ENCODE measurements at places on chromosomes 2 and 18. TPM values are rescaled to one million over a fixed set of nuclear protein-coding genes. Genes with fewer than 3 reads are reported as not detected.
A peak's percentile ranks its signal among the peaks of the same experiment; 100 is the strongest.

- no peaks in the 10 kb centered on the region for H3K36me3 ChIP-seq
- H3K4me3 ChIP-seq = no peak overlapping the region
- no peaks in the 10 kb centered on the region for H3K27me3 ChIP-seq
- H3K4me1 ChIP-seq = peaks cover 3% of the 10 kb centered on the region
- no peak for DNase-seq
These were observed 31.9 kb upstream of the TFPI start for GRCh38 chr2:187586011-187586641.

- H3K36me3 ChIP-seq = no peaks in the 10 kb centered on the region
- H3K27ac ChIP-seq = peak within 1 kb of the TSS; percentile 65
- H3K4me3 ChIP-seq = peak within 1 kb of the TSS; percentile 57
- no peaks in the 10 kb centered on the region for H3K4me1 ChIP-seq
These were observed at the start of gene SCN9A for GRCh38 chr2:166375736-166376487. SCN9A (minus strand) TSS chr2:166375944; CDS start chr2:166311756, 64,188 bp downstream.

- H3K27me3 ChIP-seq = no peaks in the 10 kb centered on the region
- H3K4me1 ChIP-seq = no peaks in the 10 kb centered on the region
- no peak overlapping the region for H3K27ac ChIP-seq
- no peaks in the 10 kb centered on the region for H3K36me3 ChIP-seq
These were observed 187.2 kb downstream of the LRRTM1 start for GRCh38 chr2:80117401-80117800.

GRCh38 chr2:119671752-119672151, 7.2 kb upstream of the TMEM177 start:
- no peak overlapping the region for H3K27ac ChIP-seq
- no peaks in the 10 kb centered on the region for H3K4me1 ChIP-seq
- no peak for DNase-seq
- no peak overlapping the region for H3K4me3 ChIP-seq
- H3K36me3 ChIP-seq = no peaks in the 10 kb centered on the region
- no peaks in the 10 kb centered on the region for H3K27me3 ChIP-seq

DNA sequence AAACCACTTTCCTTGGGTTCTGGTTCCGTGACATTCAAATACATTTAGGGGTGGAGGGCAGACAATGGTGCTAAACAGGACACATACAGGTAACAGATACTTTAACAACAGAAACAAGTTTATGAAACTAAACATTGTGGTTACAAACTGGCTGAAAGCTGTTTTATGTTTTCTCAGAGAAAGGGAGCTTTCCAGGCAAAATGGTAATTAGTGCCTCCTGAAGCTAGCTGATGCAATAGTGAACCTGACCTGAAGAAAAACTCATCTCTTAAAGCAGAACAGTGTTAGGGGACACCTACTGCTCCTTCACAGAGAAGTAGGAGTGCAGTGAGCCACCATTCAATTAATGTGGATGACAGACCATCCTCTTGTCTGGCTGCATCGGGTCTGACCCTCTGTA, 138.9 kb downstream of the CCDC148 start:
- no peaks in the 10 kb centered on the region for H3K4me1 ChIP-seq
- H3K36me3 ChIP-seq = no peaks in the 10 kb centered on the region
- H3K27ac ChIP-seq = no peak overlapping the region
- no peak overlapping the region for H3K4me3 ChIP-seq
- no peaks in the 10 kb centered on the region for H3K27me3 ChIP-seq

- DNase-seq = no peak
- H3K27ac ChIP-seq = no peak overlapping the region
- no peaks in the 10 kb centered on the region for H3K27me3 ChIP-seq
- peaks cover 9% of the 10 kb centered on the region for H3K4me1 ChIP-seq
- H3K36me3 ChIP-seq = no peaks in the 10 kb centered on the region
These were observed 95.6 kb downstream of the SP3 start for GRCh38 chr2:173869244-173870229.

GRCh38 chr2:162524849-162525248, 180.9 kb downstream of the GCA start:
- no peak overlapping the region for H3K4me3 ChIP-seq
- H3K27me3 ChIP-seq = no peaks in the 10 kb centered on the region
- no peak for DNase-seq
- H3K27ac ChIP-seq = no peak overlapping the region

DNA sequence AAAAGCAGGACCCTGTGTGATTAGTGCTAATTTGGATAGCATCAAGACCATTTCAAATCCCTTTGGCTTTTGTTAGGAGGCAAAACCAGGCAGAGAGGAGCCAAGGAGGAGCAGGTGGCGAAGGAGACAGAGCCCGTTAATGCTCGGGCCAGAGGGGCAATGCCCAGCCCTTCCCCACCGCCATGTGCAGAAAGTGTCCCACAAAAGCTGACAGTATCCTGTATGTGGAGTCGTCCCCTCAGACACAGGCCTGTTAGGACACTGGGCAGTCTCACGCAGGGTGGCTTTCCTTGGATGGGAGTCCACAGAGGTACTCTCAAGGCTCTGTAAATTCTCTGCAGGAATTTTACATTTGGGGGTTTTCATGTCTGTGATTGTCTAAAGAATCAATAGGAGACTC, 44.8 kb upstream of the TFCP2L1 start:
- no peak overlapping the region for H3K27ac ChIP-seq
- H3K4me3 ChIP-seq = no peak overlapping the region

GRCh38 chr2:72108121-72108520, 39.5 kb downstream of the CYP26B1 start:
- no peak overlapping the region for H3K27ac ChIP-seq
- H3K27me3 ChIP-seq = no peaks in the 10 kb centered on the region
- DNase-seq = no peak
- H3K4me1 ChIP-seq = no peaks in the 10 kb centered on the region
- no peak overlapping the region for H3K4me3 ChIP-seq
- H3K36me3 ChIP-seq = no peaks in the 10 kb centered on the region

DNA sequence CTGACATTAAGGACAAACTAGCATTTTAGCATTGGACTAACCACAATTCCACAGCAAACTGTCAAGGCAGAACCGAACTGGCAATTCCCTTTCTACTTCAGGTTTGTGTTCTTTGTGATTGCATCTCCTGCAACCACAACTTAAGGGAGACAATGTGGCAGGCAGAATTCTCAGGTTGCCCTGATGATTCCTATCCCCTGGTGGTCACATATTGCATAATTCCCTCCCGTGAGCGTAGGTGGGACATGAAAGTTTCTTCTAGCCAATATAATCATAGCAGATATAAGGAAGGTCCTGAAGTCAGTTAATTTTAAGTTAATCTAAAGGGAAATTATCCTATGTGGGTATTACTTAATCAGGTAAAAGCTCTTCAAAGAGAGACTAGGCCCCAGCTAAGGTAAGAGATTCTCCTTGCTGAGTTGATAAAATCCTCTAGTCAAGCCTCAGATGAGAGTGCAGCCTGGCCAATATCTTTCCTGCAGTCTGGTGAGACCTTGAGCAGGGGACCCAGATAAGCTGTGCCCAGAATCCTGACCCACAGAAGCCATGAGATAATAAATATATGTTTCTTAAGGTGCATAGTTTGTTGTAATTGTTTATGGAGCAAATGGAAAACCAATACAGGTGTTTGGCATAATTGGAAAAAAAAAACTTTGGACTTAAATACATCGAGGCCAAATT, 45.9 kb upstream of the TNP1 start:
- H3K4me3 ChIP-seq = no peak overlapping the region
- H3K4me1 ChIP-seq = no peaks in the 10 kb centered on the region
- DNase-seq = no peak
- no peak overlapping the region for H3K27ac ChIP-seq
- no peaks in the 10 kb centered on the region for H3K27me3 ChIP-seq
- no peaks in the 10 kb centered on the region for H3K36me3 ChIP-seq

- H3K27me3 ChIP-seq = no peaks in the 10 kb centered on the region
- H3K4me3 ChIP-seq = no peak overlapping the region
- no peak for DNase-seq
- H3K4me1 ChIP-seq = no peaks in the 10 kb centered on the region
- no peak overlapping the region for H3K27ac ChIP-seq
These were observed 420.9 kb upstream of the PKDCC start for GRCh38 chr2:41626936-41627335.

- no peak overlapping the region for H3K27ac ChIP-seq
- H3K27me3 ChIP-seq = no peaks in the 10 kb centered on the region
- DNase-seq = peak; percentile 16
- no peaks in the 10 kb centered on the region for H3K36me3 ChIP-seq
These were observed 5.3 kb downstream of the ADCY3 start for GRCh38 chr2:24914713-24915112.

DNA sequence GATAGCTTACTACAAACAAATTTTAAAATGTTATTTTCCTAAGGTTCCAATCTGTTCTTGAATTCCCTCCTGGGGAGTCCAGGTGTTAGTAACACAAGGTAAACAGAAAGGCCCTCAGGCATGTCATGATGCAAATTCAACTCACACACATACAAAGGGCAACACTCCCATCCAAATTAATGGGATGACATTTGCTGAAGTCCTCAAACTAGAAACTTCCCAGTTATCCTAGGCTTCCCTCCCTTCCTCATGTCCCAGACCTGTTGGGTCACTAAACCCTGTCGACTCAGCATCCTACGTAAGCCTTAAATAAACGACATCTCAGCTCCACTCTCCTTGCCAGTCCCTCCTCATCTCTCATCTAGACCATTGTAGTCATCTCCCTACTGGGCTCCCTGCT, 85.1 kb downstream of the GREB1L start:
- no peak for DNase-seq
- H3K4me1 ChIP-seq = no peaks in the 10 kb centered on the region
- no peak overlapping the region for H3K4me3 ChIP-seq

GRCh38 chr18:63315131-63315662, 4.4 kb downstream of the BCL2 start:
- H3K36me3 ChIP-seq = no peaks in the 10 kb centered on the region
- DNase-seq = no peak
- peaks cover 32% of the 10 kb centered on the region for H3K4me1 ChIP-seq
- H3K27me3 ChIP-seq = peaks cover 16% of the 10 kb centered on the region

DNA sequence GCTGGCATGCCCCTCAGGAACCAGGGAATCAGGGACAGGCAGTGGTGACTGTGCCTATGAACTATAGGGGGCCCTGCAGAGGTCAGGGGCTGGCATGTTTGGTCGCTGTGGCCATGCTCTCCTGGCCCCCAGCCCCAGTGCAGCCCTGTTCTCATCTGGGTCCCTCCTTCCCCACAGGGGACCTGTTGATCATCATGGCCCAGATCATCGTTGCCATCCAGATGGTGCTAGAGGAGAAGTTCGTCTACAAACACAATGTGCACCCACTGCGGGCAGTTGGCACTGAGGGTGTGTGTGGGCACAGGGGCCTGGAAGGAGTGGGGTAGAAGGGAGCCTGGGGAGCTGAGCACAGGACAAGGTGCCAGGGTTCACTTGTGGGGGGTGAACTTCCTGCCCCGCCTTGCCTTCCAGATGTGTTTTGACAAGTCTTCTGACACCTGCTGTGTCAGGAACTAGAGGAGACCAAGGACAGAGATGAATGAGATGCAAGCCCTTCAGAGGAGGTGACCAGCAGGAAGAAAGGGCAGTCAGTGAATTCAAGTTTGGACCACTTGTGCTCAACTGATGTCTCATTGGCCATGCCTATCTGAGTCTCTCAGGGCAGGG, 9.6 kb upstream of the CENPA start:
- H3K4me3 ChIP-seq = no peak overlapping the region
- H3K4me1 ChIP-seq = peaks cover 25% of the 10 kb centered on the region
- no peaks in the 10 kb centered on the region for H3K27me3 ChIP-seq
- DNase-seq = no peak
- H3K36me3 ChIP-seq = no peaks in the 10 kb centered on the region
- no peak overlapping the region for H3K27ac ChIP-seq

- H3K27ac ChIP-seq = no peak overlapping the region
- no peaks in the 10 kb centered on the region for H3K27me3 ChIP-seq
- H3K4me1 ChIP-seq = no peaks in the 10 kb centered on the region
- H3K4me3 ChIP-seq = no peak overlapping the region
- H3K36me3 ChIP-seq = no peaks in the 10 kb centered on the region
- DNase-seq = peak; percentile 73
These were observed 300.1 kb downstream of the TSN start for GRCh38 chr2:122055521-122055931.

- H3K27me3 ChIP-seq = no peaks in the 10 kb centered on the region
- H3K4me1 ChIP-seq = peaks cover 26% of the 10 kb centered on the region
- no peak overlapping the region for H3K4me3 ChIP-seq
- H3K36me3 ChIP-seq = no peaks in the 10 kb centered on the region
These were observed 16.5 kb downstream of the HS6ST1 start for GRCh38 chr2:128302011-128302743.

GRCh38 chr2:96753661-96754282, 6.9 kb upstream of the CNNM4 start:
- no peaks in the 10 kb centered on the region for H3K27me3 ChIP-seq
- no peaks in the 10 kb centered on the region for H3K36me3 ChIP-seq
- DNase-seq = no peak
- no peak overlapping the region for H3K4me3 ChIP-seq
- no peak overlapping the region for H3K27ac ChIP-seq

The NOSTRIN gene
- 25.7 TPM for total RNA-seq

The PIKFYVE gene
- total RNA-seq = 31.6 TPM

The OBSL1 gene
- 65.0 TPM for total RNA-seq

The ANTXR1 gene
- 70.2 TPM for total RNA-seq

The TMEM163 gene
- 23.2 TPM for total RNA-seq

The MAL gene
- total RNA-seq = 1.8 TPM

The LRRC30 gene
- not detected for total RNA-seq

The HRH4 gene
- 7.5 TPM for total RNA-seq

The SLC19A3 gene
- total RNA-seq = 6.2 TPM

The ECEL1 gene
- 0.10 TPM for total RNA-seq

The SEMA4F gene
- total RNA-seq = 9.3 TPM

The IL36G gene
- total RNA-seq = not detected

The RGPD6 gene
- 29.7 TPM for total RNA-seq

The ACADL gene
- total RNA-seq = 32.9 TPM

The DSC2 gene
- 18.5 TPM for total RNA-seq

The UGT1A5 gene
- total RNA-seq = not detected

The OSBPL1A gene
- total RNA-seq = 33.6 TPM

The RAX gene
- not detected for total RNA-seq

The GAREM2 gene
- total RNA-seq = 2.4 TPM

The TNS1 gene
- total RNA-seq = 303 TPM

The SLC40A1 gene
- total RNA-seq = 104 TPM

All from left lung (tissue), 14 donors.